CD4-positive, alpha-beta T cell treated with Interleukin-2 at 100 ng/mL for 4 hours (primary cell): ENCODE measurements at places on chromosomes 1 and 21.

DNA sequence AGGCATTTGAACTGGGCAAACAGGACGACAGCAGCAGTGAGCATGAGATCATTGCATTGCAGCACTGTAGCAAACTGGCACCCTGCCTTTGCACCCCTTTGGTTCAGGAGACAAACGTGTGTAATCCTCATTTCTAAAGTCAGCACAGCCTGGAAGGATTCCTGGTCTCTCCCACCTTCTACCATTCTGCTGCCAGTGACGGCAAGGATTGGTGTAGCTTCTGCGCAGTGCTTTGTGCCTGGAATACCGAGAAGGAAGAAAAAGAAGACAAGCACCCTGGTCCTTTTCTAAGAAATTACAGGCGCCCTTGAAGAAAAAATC lies 805.3 kb downstream of the USP25 start:
- DNase-seq = no peak

GRCh38 chr1:165954940-165955339 lies 127.5 kb downstream of the UCK2 start:
- no peak for DNase-seq

- DNase-seq = peak; percentile 61
Observed at GRCh38 chr1:24191860-24192259, 4.8 kb upstream of the IFNLR1 start.

- no peak for DNase-seq
Observed at GRCh38 chr1:40247655-40248054, at the start of gene TMCO2. TMCO2 (plus strand) TSS chr1:40247937; CDS start chr1:40247994, 57 bp downstream.

DNA sequence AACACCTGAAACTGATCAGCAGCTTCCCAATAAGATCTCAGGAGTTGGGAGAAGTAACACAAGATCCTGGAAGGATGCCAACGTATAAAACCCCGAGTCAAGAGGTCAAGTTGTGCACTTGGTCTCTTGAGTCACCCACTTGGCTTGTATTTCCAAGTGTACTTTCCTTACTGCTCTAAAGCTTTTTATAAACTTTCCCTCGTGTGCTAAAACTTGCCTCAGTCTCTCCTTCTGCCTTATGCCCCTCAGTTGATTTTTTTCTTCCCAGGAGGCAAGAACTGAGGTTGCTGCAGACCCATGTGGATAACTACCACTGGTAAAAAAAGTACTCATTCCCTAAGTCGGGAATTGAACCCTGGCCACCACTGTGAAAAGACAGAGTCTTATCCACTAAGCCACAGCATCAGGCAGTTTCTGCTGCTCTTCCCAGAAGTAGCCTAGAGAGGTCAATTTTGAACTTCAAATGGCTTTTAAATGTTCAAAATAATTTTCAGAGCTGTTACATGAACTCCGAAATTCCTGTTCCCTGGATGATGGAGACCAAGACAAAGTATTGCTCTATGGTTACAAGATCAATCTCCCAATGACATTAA lies 28.9 kb downstream of the ITLN2 start:
- no peak for DNase-seq

DNA sequence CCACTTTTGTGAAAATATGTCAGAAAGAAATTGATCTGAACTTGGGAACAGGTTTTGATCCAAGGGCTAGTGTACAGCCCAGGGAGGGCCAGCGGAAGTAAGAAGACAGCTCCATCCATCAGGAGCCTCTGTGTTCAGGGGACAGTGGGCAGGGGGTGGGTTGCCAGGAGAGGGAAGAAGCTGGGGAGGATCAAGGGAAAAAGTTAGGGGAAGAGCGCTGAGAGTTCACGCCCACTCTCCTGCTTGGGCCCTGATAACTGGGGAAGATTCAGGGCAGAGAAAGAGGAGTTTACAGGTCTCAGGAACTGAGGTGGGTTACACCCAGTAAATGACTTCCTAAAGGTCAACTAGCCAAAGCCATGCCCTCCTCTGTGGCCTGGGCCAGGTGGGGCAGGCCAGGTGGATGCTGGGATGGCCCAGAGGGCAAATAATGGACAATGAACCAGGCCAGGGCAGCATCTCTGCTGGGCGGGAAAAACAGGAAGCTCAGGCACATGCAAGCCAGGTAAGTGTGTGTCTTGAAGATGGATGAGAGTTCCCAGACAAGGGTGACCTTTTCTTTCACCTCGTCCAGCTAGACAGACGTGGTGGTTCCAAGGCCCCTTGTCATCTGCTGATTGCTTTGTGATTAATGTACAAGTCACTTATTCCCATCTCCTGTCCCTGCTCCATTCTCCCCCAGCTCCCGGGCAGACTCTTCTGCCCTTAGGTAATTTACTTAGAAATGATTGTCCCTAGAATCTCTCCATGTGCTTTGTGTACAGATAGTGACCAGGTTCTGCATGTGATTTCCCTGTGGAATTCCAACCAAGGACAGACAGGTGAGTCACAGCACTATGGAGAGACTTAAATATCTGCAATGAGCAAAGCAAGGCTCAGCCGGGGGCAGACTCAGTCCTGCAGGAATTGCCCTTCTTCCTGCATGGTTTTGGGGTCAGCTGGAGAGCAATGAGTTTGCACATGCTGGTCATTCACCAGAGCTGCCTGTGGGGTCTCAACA lies 57.0 kb downstream of the MDM4 start:
- no peak for DNase-seq

DNA sequence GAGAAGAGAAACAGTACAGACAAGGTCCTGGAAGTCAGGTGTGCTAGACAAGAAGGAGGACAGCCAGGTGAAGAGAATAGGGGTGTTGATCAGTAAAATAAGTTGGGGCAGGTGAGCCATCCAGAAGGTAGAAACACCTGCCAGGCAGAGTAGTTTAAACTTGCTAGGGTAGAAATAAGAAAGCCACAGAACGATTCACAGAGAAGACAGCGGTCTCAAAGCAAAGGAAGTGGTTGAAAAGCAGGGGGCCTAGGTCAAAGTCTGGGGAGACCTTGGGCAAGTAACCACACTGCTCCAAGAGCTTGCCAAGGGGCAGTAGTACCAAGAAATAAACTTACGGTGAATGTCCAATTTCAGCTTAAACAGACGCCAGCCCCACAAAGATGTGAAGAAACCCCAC lies 116.6 kb upstream of the PROX1 start:
- DNase-seq = no peak

GRCh38 chr1:30856260-30856790 lies 52.2 kb downstream of the SDC3 start:
- no peak for DNase-seq

- DNase-seq = peak; percentile 22
Observed at GRCh38 chr1:119711804-119712341, at the start of gene PHGDH. PHGDH (plus strand) TSS chr1:119711934; CDS start chr1:119712023, 89 bp downstream.

GRCh38 chr1:28341591-28341990 lies 12.8 kb downstream of the MED18 start:
- DNase-seq = no peak

GRCh38 chr1:101000131-101000873 lies 25.3 kb downstream of the DPH5 start:
- DNase-seq = no peak

GRCh38 chr1:68916221-68916902 lies 419.5 kb upstream of the DEPDC1 start:
- DNase-seq = no peak

- DNase-seq = peak; percentile 84
Observed at GRCh38 chr1:91804546-91805023, 81.4 kb downstream of the TGFBR3 start.

DNA sequence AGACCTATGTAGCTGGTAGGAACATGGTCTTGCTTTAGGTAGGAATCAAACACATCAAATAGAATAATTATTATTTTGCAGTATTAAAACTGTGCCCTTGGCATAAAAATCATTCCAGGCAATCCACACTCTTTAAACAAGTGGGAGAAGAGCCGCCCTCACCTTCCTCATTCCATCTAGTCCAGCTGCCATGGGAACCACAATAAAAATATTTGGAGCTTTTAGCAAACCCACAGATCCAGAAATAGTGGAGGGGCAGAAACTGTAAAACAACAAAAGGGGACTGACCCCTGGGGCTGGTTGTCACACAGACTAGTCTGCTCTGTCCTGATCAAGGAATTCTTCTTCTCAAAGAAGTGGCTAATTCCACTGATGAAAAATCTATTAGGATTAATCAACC lies 61.6 kb downstream of the PTPRC start:
- no peak for DNase-seq

- no peak for DNase-seq
Observed at GRCh38 chr1:214290424-214291037, 9.6 kb downstream of the SMYD2 start.

- DNase-seq = no peak
Observed at GRCh38 chr1:229432905-229433304, 989 bp downstream of the ACTA1 start.

GRCh38 chr1:52404975-52405338 lies 555 bp downstream of the PRPF38A start:
- no peak for DNase-seq

- no peak for DNase-seq
Observed at GRCh38 chr1:222006715-222007114, 264.8 kb upstream of the DUSP10 start.

- no peak for DNase-seq
Observed at GRCh38 chr1:200435200-200435780, 25.5 kb upstream of the ZNF281 start.

- no peak for DNase-seq
Observed at GRCh38 chr1:26705788-26706311, 10.0 kb downstream of the ARID1A start.

DNA sequence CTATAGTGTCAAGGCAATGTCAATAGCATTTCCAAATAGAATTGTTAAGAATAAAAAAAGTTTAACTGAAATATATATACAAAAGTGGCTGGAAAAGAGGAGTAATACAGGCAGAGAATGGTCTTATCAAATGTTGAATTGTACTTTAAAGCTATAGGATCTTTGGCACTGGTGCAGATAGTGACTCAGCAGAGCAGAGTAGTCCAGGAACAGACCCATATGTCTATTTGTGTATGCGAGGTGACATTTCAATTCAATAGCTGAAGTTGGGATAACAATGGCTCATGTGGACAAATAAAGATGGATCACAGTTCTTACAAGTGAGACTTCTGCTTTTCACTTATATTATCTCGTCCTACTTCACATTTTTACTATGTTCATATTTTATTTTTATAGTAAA lies 543.0 kb upstream of the B3GALT2 start:
- DNase-seq = no peak

DNA sequence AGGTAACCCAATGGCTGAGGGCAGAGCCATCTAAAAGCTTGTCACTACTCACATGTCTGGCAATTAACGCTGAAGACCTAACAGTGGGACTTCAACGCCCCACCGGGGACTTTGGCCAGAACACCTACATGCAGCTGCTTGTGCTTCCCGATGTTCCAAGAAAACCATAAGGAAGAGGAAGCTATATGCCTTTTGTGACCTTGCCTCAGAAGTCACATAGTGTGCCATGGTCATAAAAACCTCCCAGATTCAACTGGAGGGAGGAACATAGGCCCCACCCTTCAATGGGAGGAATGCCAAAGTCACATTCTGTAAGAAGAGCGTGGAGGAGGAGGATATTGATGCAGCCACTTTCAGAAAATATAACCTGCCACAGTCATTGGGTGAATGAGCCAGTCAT lies 147.8 kb upstream of the MAGI3 start:
- DNase-seq = no peak

- no peak for DNase-seq
Observed at GRCh38 chr1:211975152-211975941, 60.0 kb downstream of the INTS7 start.

- no peak for DNase-seq
Observed at GRCh38 chr1:67646145-67647035, 38.6 kb upstream of the GADD45A start.

DNA sequence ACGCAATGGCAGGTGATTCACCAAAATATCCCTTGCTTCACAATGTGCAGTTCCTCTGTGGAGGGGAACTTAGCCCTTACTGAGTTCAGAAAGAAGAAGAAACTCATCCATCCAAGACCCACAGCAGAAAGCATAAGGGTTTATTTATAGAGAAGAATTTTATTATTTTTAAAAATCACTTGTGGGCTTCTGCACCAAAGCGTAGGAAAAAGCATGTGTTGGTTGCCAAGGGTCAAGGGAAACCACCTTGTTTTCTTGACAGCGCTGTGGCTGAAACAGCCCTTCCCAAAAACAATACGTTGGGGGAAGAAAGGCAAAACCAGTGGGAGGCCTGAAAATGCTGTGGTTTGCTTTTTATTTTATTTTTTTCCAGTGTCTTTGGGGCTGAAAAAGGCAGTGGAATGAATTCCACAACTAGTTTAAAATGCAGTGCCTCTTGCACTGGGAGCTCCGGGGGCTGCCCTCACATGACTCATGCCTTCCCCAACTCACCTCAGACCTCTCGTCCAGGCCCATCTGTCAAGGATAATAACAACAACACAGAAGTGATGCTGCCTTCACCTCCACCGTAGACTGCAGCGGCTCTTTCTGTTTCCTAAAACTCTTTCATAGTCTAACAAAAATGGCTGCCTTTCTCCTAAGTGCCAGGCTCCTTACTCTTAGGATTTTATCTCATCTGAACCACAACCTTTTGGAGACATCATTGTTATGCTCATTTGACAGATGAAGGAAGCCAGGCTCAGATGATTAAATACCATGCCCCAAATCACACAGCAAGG lies 224.2 kb upstream of the JUN start:
- DNase-seq = no peak

DNA sequence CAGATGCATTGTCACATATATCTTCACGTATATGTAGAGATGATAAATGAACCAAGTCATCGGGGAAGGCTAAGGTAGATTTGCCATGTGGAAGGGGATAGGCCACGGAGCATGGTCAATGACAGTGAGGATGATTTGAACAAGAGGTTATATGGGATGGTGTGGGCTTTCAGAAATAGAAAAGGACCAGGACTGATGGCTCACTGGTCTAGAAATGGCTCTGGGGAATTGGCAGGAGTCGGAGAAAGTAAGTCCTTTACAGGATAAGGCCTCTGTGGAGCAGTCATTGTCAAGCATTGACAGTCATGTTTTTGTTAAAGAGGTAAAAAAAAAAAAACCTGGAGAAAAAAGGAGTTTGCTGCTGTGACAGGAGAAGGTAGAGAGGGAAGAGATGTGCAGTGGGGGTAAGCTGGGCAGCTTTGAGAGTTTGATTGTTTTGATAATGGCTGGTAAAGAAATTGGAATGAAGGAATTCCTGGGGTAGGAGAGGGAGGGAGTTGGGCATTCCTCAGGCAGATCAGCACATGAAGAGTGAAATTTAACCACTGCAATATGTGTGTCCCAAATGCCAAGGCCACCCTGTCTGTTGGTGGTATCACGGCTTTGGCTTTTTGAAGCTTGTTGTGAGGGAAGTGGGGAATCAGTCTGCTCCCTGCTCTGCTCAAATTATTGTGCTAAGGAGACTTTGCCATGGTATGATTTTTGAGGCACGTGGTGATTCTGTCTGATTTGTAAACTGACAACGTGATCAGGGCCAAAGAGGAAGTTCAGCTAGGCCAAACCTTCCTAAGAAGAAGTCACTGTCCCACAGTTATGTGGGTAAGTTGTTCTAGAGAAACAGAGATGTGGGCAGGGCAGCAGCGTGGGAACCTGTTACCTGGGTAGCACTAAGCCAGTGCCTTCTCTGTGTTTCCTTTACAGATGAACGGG lies 26.0 kb downstream of the MACF1 start:
- peak; percentile 41 for DNase-seq
